Stimulated activated CD8-positive, alpha-beta memory T cell treated with anti-CD3 and anti-CD28 coated beads, Interleukin-7, amount 100 ng/mL, for 1 hour (primary cell): ENCODE measurements at places on chromosomes 11 and 22.

DNA sequence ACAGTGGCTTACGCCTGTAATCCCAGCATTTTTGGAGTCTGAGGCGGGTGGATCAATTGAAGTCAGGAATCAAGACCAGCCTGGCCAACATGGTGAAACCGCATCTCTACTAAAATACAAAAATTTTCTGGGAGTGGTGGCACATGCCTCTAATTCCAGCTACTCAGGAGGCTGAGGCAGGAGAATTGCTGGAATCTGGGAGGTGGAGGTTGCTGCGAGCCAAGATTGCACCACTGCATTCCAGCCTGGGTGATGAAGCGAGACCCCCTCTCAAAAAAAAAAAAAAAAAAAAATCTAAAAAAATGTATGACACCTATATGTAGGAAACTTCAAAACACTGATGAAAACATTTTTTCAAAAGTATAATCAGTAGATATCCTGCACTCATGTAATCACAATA, 242.7 kb upstream of the CHORDC1 start:
- no peak for DNase-seq

- no peak for DNase-seq
Observed at GRCh38 chr11:128759597-128759996, 65.7 kb downstream of the FLI1 start.

- DNase-seq = no peak
Observed at GRCh38 chr22:44357966-44358465, 45.3 kb upstream of the SHISAL1 start.

GRCh38 chr11:59025097-59025496, 61.0 kb upstream of the GLYATL1B start:
- DNase-seq = no peak

GRCh38 chr11:22151649-22152197, 41.2 kb upstream of the ANO5 start:
- DNase-seq = no peak

DNA sequence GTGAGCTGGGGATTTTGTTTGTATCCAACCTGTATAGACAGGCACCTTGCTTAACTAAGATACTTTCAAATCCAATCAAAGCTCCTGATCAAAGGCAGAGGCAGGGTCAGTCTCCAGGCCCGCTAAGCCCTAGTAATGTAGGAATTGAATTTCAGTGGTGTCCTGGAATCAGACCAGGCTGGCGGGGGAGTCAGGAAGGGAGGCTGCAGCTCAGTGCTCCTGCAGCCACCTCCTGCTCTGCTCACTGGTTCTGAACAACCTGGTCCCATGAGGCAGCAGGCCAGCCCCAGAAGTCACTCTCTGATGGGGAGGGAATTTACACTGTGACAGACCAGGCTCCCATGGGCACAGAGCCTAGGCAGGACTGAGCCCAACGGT, 38.5 kb upstream of the GALNT18 start:
- DNase-seq = no peak

DNA sequence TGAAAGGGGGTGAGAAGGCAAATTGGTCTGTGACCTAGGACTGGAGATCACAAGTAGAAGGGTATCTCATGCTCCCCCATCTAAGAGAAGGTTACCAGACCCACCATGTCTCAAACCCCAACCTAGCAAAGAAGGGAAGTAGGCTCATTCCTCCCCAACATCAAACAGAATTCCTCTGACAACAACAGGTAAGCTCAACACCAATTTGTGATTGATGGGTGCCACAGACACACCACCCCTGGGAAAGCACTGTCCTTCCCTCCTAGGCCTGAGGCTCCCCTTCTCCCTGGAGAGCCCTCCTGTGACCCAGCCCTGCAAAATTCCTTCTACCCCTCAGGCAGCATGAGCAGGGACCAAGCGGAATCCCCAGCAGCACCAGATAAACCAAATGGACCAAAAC, 154.3 kb downstream of the BUD13 start:
- DNase-seq = no peak

GRCh38 chr11:61111786-61112517, 9.7 kb downstream of the CD5 start:
- DNase-seq = no peak

- DNase-seq = no peak
Observed at GRCh38 chr11:120273432-120273831, 33.5 kb downstream of the POU2F3 start.

- DNase-seq = no peak
Observed at GRCh38 chr22:38097058-38097457, 13.1 kb upstream of the SLC16A8 start.

DNA sequence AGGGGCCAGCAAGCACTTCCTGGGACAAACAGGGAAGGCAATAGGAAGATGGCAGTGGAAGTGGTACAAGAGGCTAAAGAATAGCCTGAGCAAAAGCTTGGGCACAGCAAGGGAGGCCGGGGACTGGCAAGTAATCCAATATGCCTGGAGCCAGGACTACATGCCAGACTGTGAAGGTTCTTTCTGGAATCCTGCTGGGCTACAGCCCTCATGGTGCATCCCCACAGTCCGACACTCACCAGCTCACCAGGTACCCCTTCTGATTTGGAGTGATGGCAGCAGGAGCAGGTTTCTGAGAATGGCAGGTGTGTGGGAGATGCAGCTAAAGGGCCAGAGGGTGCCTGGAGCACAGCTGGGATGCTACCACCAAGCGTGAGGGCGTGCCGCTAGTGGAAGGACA, 32.2 kb upstream of the POGLUT3 start:
- no peak for DNase-seq

GRCh38 chr11:26949846-26950245, 44.1 kb upstream of the FIBIN start:
- DNase-seq = no peak

- DNase-seq = no peak
Observed at GRCh38 chr22:27378311-27378800, 423.2 kb downstream of the MN1 start.

- DNase-seq = no peak
Observed at GRCh38 chr11:57698843-57699365, 13.1 kb downstream of the MED19 start.

- no peak for DNase-seq
Observed at GRCh38 chr11:2137202-2138067, 1.8 kb downstream of the IGF2 start.

- DNase-seq = no peak
Observed at GRCh38 chr11:47317064-47317828, 35.3 kb downstream of the MYBPC3 start.

DNA sequence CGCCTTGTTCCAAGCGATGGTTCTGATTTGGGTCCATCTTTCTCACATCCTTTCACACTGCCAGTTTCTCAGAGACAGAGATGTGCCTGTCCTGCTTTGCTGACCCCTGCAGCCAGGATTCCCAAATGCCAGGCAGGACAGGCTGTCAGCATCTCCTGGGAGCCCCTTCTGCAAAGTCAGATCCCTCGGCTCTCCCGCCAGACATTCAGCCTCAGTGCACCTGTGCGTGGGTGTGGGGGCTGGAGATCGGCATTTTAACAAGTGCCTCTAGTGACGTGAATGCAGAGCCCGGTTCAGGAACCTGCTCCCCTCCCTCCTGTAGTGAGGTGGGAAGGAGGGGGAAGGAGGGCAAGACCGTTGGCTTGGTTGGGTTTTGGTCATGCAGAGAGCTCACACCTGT, 108.9 kb upstream of the FGF3 start:
- no peak for DNase-seq

- DNase-seq = no peak
Observed at GRCh38 chr11:115181538-115181937, 322.7 kb downstream of the CADM1 start.

GRCh38 chr22:35099883-35100282, 33.9 kb downstream of the ISX start:
- DNase-seq = no peak

DNA sequence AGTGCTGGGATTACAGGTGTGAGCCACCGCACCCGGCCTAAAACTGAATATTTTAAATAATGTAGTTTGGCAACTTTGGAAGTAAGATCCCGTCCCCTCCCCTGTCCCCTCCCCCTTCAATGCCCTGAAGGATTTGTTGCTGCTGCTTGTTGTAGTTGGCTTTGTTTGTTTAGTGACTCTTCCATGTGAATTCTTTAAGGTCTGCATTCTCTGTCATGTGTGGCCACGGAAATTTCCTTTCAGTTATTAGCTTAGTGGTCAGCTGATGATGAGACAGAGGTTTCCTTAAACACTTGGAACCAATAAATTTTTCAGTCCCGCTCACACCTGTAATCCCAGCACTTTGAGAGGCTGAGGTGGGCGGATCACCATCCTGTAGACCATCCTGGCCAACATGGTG, 109.9 kb downstream of the MPPED1 start:
- no peak for DNase-seq

GRCh38 chr11:65639623-65640482, 2.0 kb downstream of the SIPA1 start:
- peak; percentile 56 for DNase-seq

- DNase-seq = no peak
Observed at GRCh38 chr11:56917708-56918400, 70.9 kb upstream of the OR5AK2 start.

- no peak for DNase-seq
Observed at GRCh38 chr11:71397331-71397860, 50.8 kb downstream of the DHCR7 start.

GRCh38 chr22:35462498-35463230, 62.7 kb downstream of the MCM5 start:
- DNase-seq = no peak

GRCh38 chr22:50571264-50572175, 6.7 kb downstream of the CPT1B start:
- DNase-seq = no peak

GRCh38 chr11:95229993-95230809, 801 bp downstream of the SESN3 start:
- DNase-seq = no peak

- DNase-seq = no peak
Observed at GRCh38 chr22:30667107-30667493, 575 bp downstream of the DUSP18 start.

DNA sequence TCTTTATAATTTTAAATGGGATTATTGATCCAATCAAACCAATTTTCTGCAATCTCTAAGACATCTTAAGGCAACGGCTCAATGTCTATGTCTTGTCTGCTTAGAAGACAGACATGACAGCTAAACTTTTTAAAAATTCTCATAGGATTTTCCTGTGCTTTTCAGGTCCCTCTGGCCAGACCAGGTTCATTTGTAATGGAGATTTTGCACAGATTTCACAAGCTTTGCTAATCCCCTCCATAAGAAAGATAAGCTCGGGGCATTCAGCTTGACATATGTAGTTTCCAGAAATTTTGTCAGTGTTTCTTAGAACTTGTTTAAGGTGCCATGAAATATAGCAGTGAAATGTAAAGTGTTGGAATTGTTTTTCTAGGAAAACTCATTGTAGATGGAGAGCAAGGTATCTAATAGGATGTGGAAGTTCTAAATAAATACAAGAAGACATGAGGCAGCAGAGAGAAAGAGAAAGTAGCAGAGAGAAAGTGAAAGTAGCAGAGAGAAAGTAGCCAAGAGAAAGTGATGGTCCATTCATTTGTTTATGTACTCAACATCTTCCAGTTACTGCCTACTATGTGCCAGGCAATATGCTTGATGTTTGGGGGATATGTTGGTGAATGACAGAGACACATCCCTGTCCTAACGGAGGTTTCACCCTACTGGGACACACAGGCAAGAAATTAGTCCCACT, 219.1 kb upstream of the ARHGAP42 start:
- DNase-seq = no peak

DNA sequence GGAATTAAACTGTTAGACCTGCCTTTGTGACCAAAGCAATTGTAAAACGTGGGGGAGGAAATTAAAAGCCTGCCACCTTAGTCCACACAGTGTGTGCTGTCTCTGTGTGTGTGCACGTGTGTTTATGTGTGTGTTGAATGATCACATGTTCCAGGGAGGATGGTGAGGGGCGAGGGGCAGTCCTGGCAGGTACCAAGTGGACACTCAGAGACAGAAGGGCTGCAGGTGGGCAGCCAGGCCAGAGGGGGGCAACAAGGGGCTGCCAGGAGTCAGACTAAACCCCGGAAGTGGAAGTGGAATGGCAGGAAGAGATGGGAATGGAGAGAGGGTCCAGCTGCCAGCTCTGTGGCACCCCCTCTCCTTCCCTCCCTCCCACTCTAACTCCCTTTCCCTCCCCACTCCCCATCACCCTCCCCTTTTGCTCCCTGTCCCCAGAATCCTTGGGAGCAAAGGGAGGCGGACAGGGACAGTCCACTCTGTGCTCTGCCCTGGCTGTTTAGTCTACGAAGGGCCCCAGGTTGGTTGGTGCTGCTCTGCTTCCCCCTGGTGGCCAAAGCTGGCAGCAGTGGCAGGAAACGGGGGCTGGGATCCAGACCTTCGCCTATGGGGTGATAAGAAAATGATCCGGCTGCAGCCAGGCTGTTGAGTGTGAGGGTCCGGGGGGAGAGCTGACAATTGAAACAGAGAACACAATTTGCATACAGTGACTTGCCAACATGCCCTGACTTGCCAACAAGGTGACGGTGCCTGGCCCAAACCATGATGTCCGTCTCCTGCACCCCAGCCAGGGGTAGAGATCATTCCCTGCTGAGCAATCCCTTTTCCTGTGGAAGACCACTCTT, 24.4 kb downstream of the P2RY2 start:
- DNase-seq = peak; percentile 33

DNA sequence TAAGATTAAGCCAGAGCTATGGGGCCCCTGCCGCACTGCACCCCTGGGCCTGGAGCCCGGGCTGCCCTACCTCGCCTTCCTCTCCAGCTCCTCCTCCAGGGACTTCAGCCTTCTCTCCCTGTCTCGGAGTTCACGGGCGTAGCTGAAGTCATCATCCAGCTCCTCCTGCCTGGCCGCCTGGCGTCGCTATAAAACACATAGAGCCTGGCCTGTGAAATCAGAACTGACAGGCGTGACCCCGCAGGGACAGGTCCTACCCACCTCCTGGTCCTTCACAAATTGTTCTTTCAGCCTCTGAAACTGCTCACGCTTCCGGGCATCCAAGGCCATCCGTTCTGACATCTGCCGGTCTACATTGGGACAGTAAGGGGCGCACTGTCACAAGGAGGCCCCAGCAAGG, 20.8 kb downstream of the TUBGCP6 start:
- no peak for DNase-seq

DNA sequence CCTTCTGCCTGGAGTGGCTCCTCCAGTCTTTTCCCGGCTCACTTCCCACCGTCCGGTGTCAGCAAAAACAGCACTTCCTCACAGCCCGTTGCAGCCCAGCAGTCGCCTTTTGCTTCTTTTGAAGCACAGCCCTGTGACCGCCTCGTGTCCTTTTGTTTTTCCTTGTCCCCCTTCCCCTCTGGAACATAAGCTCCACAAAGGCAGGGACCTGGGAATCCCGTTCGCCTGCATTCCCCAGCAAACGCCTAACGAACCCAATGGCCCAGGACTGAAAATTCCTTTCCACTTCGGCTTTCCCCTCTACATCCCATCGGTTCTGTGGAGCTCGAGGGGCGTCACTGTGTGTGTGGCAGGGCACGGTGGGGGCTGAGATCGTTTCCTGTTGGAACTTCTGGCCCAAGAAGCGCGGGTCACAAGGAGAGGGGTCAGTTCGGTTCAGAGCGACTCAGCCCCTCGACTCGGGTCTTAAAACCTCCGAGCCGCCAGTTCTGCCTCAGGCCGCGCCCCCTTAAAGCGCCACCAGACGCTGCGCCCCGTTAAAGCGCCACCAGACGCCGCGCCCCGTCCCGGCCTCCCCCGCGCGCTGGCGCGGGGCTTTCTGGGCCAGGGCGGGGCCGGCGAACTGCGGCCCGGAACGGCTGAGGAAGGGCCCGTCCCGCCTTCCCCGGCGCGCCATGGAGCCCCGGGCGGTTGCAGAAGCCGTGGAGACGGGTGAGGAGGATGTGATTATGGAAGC, 841 bp downstream of the RIC8A start:
- DNase-seq = peak; percentile 63
